ENCODE measurements at places on chromosomes 1 and 21.

- no peak for DNase-seq
Observed at GRCh38 chr1:114723457-114723856, 6.9 kb upstream of the NRAS start.

DNA sequence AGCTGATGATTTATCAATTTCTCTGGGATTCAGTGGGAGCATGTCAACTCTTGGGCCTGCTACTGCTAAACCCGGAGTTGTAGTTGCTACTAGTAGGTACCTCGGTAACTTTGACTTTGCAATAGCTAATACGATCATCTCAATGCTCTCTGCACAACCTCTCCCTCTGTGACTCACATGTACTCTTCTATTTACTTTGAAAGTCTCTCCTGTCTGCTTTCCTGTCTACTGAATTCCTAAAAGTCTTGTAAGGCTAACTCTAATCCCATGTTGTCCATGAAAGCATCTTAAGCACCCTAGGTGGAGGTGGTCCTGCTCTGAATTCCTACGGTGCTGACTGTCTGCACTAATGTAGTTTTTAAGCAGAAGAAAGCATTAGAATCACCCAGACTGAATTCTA, 29.3 kb downstream of the SLC9C2 start:
- DNase-seq: no peak

GRCh38 chr1:183003203-183003602, 20.0 kb upstream of the LAMC1 start:
- no peak for DNase-seq

DNA sequence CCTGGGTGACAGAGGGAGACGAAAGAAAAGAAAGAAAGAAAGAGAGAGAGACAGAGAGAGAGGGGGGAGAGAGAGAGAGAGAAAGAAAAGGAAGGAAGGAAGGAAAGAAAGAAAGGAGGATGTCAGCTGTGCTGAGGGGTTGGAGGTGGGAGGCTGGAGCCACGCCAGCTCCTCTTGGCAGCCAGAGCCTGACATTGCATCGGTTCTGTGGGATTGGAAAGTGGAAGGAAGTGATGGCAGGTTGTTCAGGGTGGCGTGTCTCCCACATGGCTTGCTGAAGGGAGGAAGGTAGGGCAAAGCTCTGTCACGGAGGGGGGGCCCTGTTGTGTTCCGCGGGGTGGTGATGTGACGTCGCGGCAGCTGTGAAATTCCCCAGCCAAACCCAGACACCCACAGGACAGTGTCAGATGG, 30.7 kb downstream of the EIF2D start:
- DNase-seq: no peak

- no peak for DNase-seq
Observed at GRCh38 chr1:218811497-218811896, 362.2 kb upstream of the LYPLAL1 start.

GRCh38 chr1:12097321-12097720, 34.2 kb downstream of the TNFRSF8 start:
- no peak for DNase-seq

DNA sequence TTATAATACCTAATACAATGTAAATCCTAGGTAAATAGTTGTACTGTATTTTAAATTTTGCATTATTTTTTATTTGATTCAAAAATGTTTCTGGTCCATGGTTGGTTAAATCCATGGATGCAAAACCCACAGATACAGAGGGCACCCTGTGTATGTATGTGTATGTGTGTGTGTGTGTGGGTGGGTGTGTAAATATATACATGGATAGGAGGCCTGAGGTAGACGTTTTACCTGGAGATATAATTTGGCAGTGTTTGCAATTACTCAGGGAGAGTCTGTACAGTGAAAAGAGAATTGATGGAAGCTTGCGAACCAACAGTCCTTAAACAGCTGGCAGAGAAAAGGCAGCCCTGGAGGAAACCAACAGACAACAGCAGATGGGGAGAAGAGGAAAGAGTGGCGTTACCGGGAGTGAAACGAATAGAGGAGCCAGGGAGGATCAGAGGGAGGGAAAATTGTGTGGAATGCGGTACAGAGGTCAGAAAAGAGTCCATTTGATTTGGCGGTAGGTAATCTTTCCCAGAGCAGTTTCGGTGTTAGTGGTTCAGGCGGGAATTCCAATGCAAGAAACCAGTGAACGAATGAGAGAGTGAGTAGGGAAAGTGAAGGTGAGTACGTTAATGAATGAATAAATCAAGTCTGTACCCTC, 47.9 kb upstream of the NBL1 start:
- no peak for DNase-seq

- no peak for DNase-seq
Observed at GRCh38 chr1:156146769-156147405, 6.5 kb upstream of the SEMA4A start.

- DNase-seq: no peak
Observed at GRCh38 chr1:7838714-7839113, 14.2 kb downstream of the UTS2 start.

DNA sequence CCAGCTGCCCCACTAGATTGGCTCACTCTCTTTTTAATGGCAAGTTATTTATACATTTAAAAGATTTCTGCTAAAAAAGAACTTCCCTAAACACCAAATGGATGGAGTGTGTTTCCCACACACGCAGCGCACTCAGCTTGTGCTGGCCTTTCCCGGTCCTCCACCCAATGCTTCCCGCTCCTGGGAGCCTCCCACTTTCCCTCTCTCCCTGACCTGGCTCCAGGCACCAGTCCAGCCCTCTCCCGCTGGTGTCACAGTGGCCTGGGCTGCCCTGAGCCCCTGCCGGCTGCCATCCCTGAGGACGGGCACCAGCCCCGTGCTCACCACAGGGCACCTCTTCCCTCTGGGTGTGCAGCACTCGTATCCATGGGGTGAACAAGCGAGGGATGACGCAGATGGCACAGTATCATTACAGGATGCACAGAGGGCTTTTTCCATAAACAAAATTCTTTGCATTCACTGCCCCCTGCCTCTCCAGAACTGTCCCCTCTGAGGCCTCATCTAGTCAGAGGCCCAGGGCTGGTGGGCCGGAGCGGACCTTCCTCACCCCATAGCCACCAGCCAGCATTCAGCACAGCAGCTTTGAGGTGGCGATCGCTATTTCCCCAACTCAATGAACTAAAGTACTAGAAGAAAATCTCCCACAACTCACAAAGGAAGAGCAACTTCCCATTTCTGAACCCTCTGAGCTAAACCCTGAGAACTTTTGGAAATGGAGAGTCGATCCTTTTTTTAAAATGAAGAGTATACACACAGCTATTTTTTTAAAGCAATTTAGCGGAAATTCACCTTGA, 68.5 kb downstream of the SLC37A1 start:
- no peak for DNase-seq

DNA sequence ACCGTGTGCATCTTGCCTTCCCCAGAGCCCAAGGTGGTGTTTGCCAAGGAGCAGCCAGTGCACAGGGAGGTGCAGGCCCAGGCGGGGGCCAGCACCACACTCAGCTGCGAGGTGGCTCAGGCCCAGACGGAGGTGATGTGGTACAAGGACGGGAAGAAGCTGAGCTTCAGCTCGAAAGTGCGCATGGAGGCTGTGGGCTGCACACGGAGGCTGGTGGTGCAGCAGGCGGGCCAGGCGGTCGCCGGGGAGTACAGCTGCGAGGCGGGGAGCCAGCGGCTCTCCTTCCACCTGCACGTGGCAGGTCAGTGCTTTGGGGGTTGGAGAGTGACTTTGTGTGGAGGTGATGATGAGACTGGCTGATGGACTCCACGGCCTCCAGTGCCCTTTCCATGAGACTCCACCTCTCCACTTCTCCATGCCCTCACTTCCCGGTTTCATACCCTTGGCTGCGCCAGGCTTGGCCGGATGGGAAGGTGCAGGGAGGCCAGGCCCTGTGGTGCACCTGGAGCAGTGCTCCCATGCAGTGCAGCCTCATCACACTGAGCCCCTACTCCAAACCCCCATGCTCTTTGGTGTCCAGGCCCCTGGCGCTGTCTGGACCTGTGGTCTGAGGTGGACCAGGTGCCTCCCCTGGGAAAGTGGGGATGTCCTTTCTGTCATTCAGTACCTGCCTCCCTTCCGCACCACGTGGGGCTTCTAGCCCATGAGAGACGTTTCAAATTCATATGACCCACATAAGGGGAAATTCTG, 49.0 kb downstream of the OBSCN start:
- no peak for DNase-seq

DNA sequence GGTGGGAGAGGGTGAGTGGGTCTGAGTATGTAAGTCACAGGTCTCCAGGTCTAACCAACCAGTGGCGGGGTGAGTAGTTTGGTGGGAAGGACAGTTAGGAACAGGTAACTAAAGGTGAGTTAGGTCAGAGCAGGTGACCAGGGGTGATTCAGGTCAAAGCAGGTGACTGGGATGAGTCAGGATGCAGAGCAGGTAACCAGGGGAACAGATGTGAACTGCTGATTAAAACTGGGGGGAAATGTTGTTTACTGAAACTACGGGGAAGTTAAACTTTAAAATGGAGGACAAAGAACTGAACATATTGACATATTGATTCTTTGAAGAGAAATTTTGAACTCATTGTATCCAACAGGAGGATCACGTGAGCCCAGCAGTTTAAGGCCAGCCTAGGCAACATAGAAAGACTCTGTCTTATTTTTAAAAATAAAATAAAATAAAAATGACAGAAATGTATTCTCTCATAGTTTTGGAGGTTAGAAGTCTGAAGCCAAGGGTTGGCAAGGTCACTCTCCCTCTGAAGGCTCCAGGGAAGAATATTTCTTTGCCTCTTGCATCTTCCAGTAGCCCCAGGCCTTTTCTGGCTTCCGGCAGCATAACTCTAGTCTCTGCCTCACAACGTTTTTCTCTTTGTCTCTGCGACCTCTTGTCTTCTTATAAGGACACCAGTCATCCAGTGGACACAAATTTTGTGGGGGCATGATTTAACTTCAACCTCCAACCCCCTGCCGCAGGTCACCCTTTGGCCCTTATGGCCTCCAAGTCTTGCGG, 64.3 kb upstream of the TINAGL1 start:
- no peak for DNase-seq

DNA sequence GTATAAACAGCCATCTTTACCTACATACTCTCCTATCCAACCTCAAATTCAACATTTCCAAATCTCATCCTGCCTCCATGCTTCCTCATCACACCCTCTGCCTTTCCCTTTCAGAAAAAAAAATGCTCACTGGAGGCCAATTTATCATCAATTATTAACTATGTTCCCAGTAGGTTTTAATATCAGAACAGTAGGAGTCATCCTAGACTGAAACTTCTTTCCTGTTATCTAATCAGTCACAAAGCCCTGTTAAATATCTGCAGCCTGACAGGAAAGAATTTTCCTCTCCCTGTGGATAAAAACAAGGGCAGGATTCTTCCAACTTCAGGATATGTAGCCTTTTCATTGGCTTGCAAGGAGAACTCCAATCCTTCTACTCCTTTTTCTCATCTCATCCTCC, 28.4 kb downstream of the EGLN1 start:
- DNase-seq: no peak

- DNase-seq: no peak
Observed at GRCh38 chr1:244405856-244406255, 45.9 kb downstream of the ADSS2 start.

DNA sequence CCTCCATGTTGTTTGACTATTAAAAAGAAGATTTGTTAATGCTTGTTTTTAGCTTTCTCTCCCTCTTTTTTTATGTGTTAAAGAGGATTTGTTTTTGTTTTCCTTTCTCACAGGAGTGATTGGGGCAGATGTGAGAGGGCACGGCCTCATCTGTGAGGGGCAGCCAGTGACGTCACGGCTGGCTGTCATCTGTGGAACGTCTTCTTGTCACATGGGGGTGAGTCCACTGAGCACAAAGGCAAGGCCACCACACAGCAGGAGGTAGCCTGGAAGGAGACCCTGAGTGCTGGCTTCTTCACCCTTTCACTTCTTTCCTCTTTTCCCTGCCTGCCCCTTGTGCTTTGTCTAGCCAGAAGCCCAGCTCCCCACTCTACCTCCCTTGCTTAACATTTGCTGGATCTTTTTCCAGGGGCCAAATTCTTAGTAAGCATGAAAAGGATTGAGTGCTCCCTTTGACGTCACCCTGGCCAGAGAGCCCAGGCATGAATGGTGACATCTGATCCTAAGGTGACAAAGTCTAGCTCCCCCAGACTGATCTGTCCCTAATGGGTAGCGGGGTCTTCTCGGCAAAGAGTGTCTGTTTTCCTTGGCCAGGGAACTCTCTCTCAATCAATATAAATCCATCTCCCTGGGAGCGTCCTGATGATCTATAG, 257.2 kb downstream of the FGGY start:
- DNase-seq: no peak

DNA sequence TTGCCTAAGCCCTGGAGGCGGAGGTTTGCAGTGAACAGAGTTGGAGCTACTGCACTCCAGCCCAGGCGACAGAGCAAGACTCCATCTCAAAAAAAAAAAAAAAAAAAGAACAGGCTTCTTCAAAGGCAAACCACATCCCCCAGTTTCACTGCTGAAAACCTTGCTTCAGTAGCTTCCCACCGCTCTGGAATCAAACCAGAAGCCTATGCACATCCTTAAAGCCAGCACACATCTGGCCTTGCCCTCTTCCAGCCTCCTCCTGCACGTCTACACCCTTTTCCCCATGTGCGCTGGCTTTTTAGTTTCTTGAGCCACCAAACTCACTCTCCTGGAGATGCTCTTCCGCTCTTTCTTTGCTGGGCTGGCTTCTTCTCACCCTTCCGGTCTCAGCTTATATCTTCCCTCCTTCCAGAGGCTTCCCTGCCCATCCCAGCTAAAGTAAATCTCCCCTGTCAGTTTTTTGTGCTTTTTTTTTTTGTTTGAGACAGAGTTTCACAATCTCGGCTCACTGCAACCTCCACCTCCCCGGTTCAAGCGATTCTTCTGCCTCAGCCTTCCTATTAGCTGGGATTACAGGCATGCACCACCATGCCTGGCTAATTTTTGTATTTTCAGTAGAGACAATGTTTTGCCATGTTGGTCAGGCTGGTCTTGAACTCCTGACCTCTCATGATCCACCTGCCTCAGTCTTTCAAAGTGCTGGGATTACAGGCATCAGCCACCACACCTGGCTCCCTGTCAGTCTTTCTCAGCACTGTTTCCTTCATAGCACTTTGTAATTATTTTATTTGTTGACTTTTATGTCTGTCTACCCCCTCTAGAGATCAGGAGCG, 42.0 kb upstream of the ID3 start:
- DNase-seq: no peak

GRCh38 chr1:184861755-184862336, 107.2 kb upstream of the EDEM3 start:
- no peak for DNase-seq

- DNase-seq: no peak
Observed at GRCh38 chr1:12201352-12202189, 28.3 kb upstream of the VPS13D start.

GRCh38 chr1:94792473-94793295, 27.5 kb upstream of the SLC44A3 start:
- DNase-seq: no peak

GRCh38 chr1:206590025-206590758, 22.1 kb downstream of the EIF2D start:
- DNase-seq: no peak

- DNase-seq: no peak
Observed at GRCh38 chr1:73044241-73045036, 762.1 kb upstream of the NEGR1 start.

GRCh38 chr1:99570486-99571089, 75.3 kb upstream of the PALMD start:
- DNase-seq: no peak
